ENCODE measurements at places on chromosomes 5 and 9.

- no peak for DNase-seq
Measured at GRCh38 chr5:137264573-137264972, 234.6 kb downstream of the SPOCK1 start.

DNA sequence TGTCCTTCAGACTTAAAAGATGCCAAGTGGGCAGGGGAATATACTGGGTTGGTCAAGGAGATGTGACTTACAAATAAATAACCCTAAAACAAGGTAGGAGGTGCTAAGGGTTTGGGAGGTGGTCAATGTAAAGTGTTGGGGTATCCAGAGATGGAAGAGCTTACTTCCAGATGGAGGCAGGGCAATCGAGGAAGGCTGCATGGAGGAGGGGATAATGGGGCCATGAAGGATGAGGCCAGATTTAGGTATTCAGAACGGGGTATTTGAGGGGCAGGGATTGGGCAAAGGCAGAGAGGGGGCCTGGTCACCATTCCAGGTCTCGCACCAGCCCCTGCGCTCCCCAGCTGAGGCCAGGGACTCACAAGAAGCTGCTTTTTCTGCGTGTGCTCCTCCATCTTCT, 57.9 kb upstream of the FBXW11 start:
- no peak for DNase-seq

GRCh38 chr5:112174959-112175594, 244.0 kb downstream of the EPB41L4A start:
- DNase-seq = no peak

DNA sequence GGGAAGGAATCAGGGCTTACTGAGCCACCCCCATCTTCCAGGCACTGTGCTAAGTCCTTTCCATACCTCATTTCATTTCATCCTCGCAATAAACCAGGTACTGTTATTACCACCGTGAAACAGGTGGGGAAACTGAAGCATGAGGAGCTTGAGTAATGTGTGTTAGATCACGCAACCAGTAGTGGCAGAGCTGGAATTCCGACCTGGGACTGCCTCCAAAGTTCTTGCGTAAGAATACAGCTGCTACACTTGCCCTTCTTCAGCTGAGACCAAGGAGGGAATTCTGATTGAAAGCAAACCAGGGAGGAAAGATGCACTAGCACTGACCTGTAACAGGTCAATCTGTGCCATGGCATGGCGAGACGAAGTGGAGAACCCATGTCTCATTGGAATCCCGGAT, 113.4 kb upstream of the MSX2 start:
- DNase-seq = no peak

DNA sequence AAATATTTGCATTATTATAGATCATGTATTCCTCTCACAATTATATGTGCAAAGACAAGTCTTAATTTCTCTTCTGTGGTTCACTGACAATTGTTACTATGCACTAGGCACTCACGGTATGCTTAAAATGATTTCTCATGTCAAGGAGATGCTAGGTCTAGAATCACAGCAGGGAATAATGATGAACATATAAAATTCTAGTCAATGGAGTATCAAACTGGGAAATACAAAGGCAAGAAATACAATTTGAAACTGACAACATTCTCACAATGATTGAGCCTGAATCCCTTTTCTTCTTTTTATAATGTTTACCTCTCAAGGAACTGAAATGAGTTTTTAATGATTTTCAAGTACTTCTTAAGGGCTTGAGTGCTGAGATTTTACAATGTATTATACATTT, 302.3 kb upstream of the GRAMD2B start:
- no peak for DNase-seq

DNA sequence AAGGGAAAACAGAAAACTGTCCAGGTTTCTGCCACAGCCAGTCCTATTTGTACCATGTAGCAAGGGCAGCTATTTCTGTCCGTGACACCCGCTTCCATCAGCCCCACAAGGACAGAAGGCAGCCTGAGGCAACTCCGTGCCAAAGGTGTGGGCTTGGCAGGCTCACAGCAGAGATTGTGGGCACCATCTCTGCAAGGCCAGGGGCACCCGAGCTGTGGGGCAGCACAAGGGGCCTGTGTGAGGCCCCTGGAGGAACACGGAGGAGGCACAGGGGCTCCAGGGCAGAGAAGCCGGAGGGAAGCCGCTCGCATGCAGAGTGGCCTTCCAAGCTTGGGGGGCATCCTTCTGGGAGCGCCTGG, 43.5 kb downstream of the COL23A1 start:
- DNase-seq = no peak

GRCh38 chr5:72525816-72526215, 18.6 kb upstream of the ZNF366 start:
- no peak for DNase-seq

DNA sequence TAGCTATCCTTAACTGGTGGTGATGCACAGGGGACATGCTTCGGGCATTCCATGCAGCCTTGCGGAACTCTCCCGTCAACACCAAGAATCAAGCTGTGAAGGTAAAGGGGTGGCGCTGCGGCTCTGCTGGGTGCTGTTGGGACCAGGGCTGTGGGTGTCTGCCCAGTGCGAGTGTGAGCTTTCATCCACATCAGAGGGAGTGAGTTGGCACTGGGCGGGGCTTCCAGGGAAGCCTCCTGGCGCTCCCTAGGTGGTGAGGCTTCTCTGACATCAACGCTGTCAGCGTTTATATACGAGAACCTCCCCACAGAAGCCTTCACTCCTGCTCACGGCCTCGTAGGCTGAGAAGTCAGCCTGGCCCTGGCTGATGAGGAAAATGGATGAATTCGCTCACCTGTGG, 11.7 kb downstream of the ARPC5L start:
- DNase-seq = no peak

- no peak for DNase-seq
Measured at GRCh38 chr5:107516452-107517184, 154.1 kb downstream of the EFNA5 start.

- DNase-seq = no peak
Measured at GRCh38 chr5:56329652-56330051, 96.5 kb upstream of the ANKRD55 start.

GRCh38 chr5:173714551-173715428, 98.3 kb upstream of the BOD1 start:
- no peak for DNase-seq

- no peak for DNase-seq
Measured at GRCh38 chr5:61268871-61269270, 63.2 kb upstream of the ZSWIM6 start.

DNA sequence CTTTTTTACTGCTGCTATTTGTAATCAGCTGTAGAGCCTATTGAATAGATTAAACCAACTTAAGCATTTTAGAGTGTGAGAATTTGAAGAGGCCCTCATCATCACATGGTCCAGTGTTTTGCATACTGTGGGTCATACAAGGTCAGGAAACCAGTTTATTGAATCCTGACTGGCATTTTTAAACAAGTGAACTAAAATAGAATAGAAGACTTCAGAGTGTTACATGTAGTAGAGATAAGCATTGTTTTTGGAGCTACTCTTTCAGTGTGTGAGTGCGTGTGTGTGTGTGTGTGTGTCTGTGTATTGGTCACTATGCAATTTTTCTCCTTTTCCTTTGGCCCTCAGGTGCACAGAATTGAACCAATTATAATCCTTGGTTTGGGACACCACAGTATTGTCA, 114.4 kb downstream of the SLC28A3 start:
- no peak for DNase-seq

DNA sequence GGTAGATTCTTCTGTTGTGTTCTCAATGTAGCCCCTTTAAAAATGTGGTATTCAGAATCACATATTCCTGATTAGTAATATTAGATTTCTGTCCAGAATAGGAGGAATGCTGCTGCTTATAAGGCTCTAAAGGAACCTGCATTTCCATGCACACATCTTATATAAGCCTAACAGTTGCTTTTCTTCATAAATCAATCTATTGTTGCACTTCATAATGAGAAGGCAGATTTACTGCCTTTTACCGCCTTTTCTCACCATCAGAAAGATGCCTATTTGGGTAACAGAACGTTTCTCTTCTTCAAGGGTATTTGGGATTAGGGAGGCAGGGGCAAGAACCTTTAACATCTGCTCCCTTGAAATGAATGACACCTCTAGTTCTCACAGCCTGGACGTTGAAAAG, 243.4 kb downstream of the MLLT3 start:
- DNase-seq = no peak

GRCh38 chr9:36194326-36195000, 3.7 kb downstream of the CLTA start:
- no peak for DNase-seq

DNA sequence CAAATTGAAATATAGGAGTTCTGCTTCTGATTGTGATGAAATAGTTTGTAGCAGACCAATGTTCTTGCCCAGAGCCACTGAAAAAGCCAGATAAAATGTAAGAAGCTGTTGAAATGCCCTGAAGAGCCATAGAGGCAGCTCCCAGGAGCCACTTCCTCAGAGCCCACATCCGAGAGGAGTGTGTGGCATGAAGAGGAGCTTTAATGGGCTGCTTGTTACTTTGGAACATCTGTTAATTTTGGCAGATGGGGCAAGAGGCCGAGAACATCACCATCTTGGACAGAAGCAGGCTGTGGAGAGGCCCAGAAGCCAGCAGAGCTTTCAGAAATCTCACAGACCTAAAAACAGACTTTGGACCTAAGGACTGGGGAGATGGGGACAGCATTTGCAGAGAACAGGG, 370.8 kb downstream of the GADD45G start:
- no peak for DNase-seq

DNA sequence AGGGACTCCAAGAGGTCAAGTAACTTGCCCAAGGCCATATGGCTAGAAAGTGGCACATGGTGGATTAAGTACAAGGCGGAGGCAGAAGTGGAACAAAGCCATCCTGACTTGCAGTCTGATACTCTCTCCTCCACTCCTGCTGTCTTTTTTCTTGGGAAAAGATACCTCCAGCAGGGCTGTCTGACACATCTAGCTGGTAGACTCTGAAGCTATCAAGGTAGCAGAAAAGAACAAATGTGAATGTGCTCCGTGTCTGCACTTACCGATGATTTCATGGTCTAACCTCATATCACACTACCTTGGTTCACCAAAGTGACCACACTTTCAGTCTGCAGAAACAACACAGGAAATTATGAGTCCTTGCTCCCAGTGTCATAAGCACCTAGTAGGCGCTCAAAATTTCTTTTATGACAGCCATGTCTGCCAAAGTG, 284.8 kb downstream of the CRB2 start:
- no peak for DNase-seq

DNA sequence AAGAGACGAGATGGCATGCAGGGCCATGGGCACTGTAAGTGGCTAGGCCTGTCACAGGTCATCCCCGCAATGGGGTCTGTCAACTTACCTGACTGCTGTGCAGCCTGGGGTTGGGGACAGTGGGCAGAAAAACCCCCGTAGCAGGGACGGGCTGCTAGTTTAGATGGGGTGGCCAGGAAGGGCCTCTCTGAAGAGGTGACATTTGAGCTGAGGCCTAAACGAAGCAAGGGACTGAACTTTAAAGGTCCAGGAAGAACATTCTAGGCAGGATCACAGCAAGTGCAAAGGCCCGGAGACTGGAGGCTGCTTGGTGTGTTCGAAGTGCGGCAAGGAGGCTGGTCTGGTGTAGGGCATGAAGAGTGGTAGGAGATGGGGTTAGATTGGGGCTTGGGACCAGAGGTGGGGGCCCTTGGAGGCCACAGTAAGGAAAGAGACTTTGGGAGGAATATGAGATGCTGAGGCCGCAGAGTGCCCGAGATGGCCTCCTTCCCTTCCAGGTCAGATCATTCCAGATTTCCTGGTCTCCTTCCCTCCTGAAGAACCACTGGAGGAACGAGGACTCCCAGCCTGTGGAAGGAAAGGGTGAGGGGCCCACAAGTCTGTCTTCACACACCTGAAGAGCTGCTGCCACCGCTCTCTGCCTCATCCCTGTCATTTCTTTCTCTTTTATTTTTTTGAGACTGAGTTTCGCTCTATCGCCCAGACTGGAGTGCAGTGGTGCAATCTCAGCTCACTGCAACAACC, 37.9 kb upstream of the SH3PXD2B start:
- DNase-seq = no peak

- DNase-seq = no peak
Measured at GRCh38 chr5:36581070-36581469, 25.3 kb upstream of the SLC1A3 start.

DNA sequence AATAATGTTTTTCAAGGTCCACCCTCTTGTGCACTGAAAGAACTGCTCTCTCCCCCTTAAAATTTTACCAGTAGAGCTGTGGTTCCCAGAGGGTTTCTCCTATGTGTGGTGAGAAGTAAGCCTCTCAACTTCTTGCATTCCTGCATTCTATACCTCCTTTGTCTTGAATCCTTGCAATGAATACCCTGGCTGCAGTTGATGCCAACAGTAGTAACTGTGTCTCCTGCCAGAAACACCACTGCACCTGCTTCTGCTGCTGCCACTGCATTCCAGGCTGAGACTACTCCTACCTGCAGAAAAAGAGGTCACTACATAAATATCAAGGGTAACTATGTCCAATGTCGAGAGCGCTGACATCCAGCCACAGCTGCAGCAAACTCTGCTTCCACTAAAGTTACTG, 203.7 kb downstream of the TMEM167A start:
- no peak for DNase-seq

GRCh38 chr9:136385015-136385414, 11.5 kb upstream of the CARD9 start:
- no peak for DNase-seq

- DNase-seq = no peak
Measured at GRCh38 chr5:9182899-9183695, 362.8 kb downstream of the SEMA5A start.

GRCh38 chr5:81187885-81188284, 45.2 kb upstream of the CKMT2 start:
- DNase-seq = no peak

GRCh38 chr5:112192866-112193265, 226.2 kb downstream of the EPB41L4A start:
- no peak for DNase-seq

DNA sequence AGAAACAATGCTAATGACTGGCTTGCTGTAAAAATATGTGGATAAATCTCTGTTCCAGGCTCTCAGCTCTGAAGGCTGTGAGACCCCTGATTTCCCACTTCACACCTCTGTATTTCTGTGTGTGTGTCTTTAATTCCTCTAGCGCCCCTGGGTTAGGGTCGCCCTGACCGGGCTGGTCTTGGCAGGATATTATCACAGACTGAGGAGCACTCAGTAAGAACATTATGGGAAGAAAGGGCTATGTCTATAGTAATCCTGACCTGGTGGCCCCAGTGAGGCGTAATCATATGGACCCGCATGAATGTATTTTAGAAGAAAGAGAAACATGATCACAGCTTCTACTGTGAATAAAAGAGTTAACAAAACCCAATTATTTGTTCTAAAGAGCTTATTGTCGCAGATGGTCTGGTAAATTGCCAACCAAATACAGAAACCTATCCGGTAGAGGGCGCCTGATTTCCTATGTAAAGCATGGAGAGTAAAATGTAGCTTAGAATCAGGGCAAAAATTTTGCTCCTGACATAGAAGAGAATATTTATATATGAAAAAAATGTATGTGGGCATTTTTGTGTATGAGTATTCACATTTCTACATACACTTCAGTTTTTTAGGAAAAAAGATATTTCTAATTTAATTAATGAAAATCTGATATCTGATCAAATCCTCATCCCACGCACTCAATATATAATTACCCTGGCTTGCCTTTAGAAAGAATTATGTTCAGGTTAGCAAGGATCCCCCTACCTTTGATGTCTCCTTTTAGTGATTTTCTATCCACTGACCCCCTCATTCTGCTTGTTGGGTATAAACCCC, 5.8 kb upstream of the IFNA1 start:
- DNase-seq = no peak

- no peak for DNase-seq
Measured at GRCh38 chr5:95986001-95986400, 24.4 kb upstream of the ELL2 start.

Data from D721Med (cell line).